CD8-positive, alpha-beta T cell (primary cell): ENCODE measurements at places on chromosomes 1 and 21.
A peak's percentile ranks its signal among the peaks of the same experiment; 100 is the strongest.

DNA sequence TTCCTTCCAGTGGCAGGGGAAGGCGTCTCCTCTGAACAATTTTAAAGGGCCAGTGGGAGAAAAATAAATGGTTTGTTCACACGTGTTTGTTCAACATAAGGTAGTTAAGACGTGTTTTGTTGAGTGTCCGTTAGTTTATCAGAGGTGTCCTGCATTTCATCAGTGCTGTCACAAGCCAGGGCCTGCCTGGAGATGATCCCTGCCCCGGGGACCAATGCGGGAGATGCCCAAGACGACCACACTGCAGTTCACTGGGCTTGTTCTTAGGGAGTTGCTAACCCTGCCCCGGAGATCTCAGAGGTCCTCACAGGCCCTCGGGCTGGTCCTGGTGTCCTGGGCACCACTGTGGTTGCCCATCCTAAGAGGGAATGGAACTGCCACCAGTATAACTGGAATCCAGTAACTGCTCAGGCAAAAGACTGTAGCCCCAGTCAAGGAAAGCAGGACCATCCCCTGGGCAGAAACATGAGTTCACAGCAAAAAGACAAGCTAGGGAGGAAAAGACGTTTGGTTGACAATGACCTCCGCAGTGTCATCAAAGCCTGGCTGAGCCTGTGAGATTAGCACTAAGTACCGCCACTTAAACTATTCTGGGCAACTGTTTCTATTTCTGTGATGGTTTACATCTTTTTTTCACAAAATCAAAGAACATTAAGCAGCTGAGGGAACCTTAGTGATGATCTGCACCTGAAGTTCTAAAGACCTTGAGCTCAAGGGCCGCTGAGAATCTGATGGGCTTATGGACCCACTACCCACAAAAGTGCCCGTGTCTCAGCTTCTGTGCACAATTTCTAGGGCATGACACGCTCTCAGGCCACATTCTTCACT is 44.9 kb upstream of the LIN9 start:
- DNase-seq = no peak

DNA sequence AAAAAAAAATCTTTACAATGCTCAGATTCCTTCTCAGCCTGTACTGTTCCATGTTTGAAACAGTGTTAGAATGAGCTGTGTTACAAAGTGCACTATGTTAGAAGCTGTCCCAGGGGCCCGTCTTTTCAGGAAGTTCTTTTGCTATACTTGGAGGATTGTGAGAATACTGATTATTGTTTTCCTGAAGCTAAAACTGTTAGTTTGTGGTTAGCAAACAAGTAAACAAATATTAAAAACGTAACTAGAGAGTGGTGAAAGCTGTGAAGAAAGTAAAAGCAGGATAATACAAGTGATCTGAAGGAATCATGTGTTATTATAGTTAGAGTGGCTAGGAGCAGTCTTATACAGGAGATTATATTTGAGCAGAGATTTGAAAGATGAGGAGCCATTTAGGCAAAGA is 35.6 kb downstream of the CAMSAP2 start:
- no peak for DNase-seq

GRCh38 chr1:155888481-155888880 is 22.7 kb downstream of the RIT1 start:
- DNase-seq = no peak

DNA sequence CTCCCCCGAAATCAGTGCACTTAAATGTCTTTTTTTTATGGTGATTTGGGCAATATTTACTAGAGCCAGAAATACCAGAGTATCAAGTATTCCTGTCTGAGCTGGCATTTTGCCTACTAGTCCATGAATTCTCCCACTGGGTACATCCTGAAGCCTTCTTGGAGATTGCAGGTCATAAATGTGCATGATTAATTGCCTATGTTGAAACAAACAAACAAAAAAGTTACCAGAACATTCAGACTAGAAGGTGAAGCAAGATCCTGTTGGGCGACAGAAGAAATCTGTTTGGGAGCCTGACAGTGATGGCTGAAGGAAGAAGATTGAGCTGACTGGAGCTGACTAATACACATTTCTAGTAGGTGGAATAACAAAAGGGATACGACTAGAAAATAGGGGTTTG is 127.4 kb upstream of the NRIP1 start:
- no peak for DNase-seq

DNA sequence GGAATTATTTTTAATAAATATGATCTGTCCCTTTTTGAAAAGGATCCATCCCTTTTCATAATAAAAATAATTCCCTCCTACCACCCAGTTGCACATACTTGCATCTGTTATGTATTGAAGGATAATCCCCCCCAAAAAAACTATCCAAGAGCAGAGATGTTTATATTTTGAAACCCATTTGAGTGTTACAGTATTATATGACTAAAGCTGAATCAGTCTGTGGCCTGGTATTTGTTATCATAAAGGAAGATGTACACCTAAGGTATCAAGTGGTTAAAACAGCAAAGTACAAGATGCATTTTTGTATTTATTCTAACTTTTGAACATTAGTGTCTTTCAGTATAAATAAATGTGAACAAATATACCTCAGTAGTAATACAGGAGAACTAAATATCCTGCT is 12.7 kb upstream of the TGFB2 start:
- no peak for DNase-seq

GRCh38 chr1:79295967-79296366 is 289.4 kb upstream of the ADGRL4 start:
- no peak for DNase-seq

DNA sequence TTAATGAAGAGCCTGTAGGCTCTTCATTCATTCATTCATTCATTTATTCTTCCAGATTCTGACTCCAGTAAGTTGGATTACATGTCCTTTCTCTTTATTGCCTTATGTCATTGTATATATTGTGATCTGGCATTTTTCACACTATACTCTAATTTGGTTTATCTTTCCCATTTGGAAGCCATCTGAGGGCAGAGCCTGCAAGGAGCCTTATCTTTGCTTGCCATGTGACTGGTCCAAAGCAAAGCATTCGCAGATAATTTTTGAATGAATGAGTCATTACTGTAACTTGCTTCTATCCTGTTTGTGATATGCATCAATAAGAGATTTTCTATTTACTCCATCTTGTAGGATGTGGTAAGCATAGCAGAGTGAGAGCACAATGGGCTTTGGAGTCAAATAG is 108.4 kb upstream of the DAB1 start:
- DNase-seq = no peak

DNA sequence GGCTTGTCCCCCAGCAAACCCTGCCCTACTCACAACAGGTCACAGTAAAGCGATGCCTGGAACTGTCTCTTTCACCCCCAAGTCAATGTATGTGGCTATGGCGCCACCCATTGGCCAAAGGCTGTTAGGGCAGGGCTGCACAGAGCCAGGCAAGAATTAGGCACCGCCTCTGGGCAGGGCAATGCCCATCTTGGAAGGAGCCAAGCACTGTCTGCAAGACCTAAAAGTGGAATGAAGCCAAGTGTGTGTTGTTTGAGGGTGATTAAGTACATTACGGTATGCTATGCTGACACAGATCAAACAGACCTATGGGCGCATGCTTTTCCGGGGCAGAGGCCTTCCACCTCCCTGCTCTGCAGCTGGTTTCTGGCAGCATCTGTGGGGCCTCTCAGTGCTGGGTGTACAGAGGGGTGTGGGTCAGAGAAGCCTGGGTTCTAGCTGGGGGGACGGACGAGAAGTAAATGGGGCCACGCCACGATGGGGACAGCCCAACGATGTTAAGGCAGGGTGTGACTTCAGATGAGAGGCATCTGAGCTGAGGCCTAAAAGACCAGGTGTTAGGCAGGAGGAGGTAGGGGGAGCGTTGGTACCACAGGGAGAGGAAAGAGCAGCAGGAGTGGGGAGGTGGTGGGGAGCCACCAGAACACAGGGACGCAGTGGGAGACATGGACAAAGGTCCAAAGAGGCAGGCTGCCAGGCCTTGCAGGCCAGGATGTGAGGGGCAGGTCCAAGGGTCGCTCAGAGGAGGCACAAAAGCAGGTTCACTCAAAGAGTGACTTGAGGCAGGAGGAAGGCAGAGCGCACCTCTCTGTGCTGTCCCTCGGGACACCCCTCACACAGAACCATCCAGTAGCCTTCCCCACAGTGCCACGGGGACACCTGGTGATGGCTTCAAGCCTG is 49.8 kb downstream of the ACOT7 start:
- DNase-seq = peak; percentile 63

DNA sequence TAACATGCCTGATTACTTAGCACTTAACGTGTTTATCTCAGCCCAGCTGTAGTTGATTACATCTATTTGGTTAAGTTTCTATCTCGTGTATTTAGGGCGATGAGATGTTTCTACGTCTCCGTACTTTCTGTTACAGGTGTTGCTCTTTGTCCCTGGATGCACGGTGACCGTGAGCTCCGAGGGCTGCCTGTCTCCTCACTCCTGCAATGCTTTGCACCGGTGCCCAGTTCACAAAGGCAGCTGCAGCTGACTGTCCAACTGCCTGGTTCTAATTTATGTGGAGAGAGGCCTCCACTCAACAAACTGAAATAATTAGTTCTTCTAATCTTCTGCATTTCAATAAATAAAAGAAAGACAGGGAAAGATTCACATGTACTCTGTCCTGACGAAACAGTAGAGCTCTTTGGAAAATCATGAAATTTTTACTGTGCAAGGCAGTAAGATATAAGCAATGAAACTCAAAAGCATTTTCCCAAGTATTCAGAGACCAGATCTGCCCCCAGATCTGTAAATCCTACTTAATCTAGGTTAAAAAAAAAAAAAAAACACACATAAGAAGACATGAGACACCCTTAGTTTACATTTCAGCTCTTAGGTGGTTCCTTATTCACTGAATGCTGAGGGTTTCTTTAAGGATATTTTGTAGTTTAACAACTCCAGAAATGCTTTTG is 108.2 kb downstream of the TGFBR3 start:
- DNase-seq = no peak
